ENCODE measurements at places on chromosomes 2 and 18. TPM values are rescaled to one million over a fixed set of nuclear protein-coding genes. Genes with fewer than 3 reads are reported as not detected.

DNA sequence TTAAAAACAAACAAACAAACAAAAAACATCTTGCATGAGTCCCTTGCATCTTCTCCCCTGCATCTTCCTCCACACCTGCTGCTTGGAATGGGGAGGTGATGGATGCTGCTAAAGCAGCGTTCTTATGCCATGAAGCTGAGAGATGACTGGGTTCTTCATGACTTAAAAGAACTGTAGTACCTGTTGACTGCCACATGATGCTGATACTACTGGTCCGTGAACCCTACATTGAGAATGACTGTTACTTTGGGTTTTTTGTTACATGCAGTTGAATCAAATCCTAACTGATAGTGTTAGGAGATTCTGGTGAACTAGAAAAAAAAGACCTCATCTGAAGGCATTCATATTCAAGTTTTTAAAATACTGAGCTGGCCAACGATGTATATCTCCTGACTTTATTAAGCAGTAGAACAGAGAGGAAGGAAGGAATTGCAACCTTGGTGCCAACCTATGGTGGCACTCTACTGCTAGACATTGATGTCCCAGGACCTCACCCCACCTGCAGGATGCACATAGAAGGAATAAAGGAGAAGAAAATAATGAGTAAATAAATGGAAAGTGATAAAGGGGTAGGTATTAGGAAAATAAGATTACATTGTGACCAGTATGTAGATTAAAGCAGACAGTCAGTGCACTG lies 63.2 kb upstream of the SPAG16 start:
- DNase-seq, result no peak

DNA sequence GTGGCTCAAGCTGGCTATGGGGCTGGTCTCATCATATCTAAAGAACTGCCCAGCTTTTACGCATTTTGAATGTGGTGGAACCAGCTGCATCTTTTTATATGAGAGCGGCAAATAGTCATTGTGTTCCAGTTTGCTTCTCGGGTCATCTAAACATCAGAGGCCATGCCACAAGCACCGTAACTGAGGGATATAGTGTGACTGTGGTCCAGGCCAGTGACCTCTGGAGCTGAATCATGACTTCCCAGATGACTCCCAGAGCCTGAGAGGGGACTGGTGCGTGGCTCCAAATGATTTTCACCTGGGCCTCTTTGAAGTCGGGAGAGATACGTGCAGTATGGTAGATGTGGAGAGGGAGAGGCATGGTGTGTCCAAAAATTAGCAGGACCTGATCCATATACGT lies 271.0 kb downstream of the NEDD4L start:
- no peak for DNase-seq

DNA sequence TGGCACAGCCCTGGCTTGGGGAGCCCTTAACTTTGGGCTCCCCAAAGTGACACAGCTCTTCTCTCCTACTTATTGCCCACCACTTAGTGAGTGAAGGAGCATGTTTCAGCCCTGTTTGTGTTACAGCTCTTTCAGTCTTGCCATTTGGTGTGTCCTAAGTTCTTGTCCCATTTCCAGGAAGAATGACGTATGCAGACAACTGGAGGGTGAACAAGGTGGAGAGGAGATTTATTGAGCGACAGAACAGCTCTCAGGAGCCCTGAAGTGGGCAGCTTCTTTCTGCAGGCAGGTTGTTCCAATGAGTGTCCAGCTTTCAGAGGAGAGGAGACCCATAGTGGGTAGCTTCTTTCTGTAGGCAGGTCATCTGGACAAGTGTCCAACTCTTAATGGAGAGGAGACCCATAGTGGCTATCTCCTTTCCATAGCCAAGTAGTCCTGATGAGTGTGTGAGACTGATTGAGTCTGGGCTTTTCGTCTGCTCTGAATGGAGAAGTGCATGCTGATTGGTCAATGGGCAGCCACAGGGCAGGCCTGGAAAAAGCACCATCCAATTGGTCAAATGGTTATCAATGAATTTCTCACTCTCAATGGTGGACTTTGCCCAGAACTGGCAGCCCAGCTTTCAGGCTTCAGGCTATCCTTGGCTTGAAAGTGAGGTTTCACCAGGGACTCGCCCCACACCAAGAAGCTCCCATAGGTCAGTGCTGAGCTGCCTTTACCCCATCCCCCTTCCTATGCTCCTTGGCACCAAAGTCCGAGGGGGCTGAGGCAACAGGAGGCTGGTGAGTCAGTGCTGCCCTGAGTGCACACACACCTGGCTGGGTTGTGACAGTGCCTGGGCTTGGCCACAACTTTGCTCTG lies 688.2 kb downstream of the NYAP2 start:
- no peak for DNase-seq

DNA sequence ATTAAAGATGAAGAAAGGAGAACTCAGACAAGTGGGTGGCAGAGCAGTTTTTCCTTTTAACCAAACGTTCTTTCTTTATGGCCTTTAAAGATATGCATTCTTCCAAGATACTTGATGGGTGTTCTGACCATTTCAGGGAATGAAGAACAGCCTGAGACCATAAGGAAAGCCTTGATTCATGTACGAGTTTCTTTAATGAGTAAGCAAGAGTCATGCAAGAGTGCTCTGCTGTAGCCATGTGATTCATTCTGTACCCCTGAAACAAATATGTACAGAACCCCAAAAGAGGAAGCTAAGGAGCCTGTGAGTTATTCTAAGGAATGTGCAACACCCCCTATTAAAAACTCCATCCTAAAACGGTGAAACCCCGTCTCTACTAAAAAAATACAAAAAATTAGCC lies 372.8 kb downstream of the MTX2 start:
- no peak for DNase-seq

GRCh38 chr2:55482186-55482884 lies 37.2 kb upstream of the CFAP36 start:
- DNase-seq, result no peak

- DNase-seq, result no peak
These were observed 121.8 kb upstream of the FN1 start for GRCh38 chr2:215557701-215558100.

DNA sequence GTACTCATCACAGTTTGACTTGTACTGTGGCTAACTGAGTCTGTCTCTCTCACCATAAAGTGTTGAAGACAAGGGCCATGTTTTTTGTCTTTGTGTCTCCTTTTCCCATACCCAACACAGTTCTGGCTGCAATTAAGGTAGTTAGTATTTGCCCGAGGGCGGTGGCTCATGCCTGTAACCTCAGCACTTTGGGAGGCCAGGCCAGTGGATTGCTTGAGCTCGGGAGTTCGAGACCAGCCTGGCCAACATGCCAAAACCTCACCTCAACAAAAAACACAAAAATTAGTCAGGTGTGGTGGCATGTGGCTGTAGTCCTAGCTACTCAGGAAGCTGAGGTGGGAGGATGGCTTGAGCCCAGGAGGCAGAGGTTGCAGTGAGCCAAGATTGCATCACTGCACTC lies 6.9 kb upstream of the KIF3C start:
- DNase-seq, result no peak

DNA sequence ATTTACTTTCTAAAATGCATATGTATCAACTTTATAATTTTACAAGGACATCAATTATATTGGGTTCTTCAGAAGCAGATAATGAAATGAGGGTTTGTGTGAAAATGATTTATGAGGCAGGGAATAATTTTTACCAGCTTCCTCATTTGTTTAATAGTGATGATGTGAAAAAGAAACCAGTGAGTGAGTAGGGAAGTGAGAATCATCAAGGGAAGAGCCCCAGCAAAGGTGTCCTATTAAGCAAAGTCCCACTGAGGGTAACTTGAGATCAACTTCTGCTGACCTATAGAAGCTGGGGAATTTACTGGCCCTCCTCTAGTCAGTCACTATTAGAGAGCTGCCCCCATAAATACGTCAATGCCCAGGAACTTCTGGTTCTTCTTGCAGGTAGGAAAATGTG lies 266.8 kb upstream of the LYPD1 start:
- DNase-seq, result no peak

GRCh38 chr2:190578158-190579057 lies 43.9 kb upstream of the NEMP2 start:
- no peak for DNase-seq

The ASPRV1 gene
- 3.2 TPM for total RNA-seq

The MROH2A gene
- not detected for total RNA-seq

The PROM2 gene
- 3.5 TPM for total RNA-seq

The MRPL33 gene
- 118 TPM for total RNA-seq

The COLEC12 gene
- 21.3 TPM for total RNA-seq

Data from thoracic aorta (tissue), 2 donors.